ENCODE measurements at places on chromosomes 6 and 20.

- no peak for DNase-seq
These were observed 34.9 kb upstream of the MTHFD1L start for GRCh38 chr6:150830439-150831165.

- no peak for DNase-seq
These were observed 3.7 kb upstream of the SPDEF start for GRCh38 chr6:34559651-34560365.

DNA sequence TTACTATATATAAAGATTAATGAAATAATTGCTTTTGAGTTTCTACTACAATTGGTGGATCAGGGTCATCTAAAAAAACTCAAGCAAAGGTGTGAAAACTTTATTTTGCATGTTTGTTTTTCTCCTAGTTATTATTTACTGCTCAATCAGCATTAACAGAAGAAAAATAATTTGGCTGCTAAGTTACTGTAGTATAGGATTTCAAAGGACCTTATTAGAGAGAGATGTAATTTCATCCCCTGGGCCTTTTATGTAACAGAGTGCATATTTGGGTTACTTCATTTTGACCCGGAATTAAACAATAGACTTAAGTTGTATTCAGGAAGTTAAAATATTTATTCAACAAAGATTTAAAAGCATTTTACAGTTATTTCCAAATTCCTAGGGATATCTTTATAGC is 49.8 kb downstream of the EYA4 start:
- no peak for DNase-seq

- peak; percentile 75 for DNase-seq
These were observed 539 bp downstream of the CDYL start for GRCh38 chr6:4776493-4777393.

DNA sequence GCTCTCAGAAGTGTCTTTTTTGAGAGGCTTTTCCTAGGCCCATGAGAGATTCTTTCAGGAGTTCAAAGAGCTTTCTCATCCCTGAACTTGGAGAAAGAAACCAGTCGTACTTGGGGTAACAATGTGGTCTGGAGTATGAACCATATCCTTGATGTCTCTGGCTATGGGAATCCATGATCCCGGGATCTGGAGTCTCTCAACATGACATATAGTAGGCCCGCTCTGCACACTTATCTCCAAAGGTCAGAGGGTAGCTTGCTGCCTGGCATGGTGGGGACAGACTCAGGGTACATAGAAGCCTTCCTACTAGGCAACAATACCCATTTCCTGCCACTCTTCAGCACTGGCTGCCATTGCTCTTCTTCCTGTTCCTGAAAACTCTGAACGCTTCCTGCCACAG is 42.2 kb upstream of the NFATC2 start:
- DNase-seq = no peak

DNA sequence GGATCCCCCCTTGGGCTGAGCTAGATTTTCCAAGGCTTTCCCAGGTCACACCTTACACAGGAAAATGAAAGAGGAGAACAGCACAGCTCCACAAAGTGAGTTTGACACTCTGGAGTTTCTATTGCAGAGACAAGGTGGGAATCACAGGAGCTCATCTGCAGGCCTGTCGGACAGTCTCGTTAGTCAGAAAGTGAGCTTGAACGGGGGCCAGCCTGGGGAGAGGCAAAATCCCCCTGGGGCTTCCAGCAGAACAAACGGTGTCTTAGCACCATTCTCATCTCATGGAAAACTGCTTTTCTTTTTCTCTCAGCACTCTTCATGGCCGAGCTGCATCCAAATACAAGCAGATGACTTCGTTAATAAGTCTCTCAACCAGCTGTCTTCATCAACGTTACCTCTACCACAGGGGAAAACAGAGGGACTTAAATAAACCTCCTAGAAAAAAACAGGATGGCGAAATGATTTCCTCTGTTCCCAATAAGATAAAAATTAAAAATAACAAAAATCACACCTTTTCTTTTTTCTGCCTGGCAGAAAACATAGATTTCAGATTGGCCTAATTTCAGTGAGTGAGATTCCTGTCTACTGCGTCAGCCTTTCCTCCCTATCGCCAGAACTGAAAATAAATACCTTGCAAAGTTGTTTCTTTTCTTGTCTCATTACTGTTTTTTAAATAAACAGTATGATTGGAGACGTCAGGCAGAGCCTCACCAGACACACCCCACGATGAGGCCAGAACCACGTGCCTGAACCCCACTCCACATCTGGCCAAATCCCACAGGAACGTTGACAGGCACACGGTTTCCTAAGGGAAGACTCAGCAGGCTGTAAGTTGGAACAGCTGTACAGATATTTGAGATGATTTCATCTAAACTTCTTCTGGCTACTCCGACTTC is 219.0 kb downstream of the TTLL2 start:
- DNase-seq = no peak

GRCh38 chr6:73182021-73182607 is 43.2 kb downstream of the KHDC1L start:
- no peak for DNase-seq

DNA sequence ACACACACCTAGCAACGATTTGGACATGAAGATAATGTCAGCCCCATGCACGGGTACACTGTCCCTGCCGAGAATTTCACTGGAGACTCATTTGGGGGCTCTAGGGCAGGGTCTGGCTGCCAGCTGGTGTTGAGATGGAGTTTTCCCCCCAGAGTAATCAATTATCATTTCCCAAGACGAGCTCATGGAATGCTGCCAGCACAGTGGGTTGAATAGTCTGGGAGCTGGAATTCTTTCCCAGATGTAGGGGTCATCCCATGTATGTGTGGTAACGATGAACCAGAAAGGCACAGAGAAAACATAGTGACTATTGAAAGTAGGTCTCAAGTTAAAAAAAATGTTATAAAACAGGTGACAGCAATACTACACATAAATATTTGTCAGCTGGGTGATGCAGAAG is 579.9 kb downstream of the MAFB start:
- DNase-seq = no peak

DNA sequence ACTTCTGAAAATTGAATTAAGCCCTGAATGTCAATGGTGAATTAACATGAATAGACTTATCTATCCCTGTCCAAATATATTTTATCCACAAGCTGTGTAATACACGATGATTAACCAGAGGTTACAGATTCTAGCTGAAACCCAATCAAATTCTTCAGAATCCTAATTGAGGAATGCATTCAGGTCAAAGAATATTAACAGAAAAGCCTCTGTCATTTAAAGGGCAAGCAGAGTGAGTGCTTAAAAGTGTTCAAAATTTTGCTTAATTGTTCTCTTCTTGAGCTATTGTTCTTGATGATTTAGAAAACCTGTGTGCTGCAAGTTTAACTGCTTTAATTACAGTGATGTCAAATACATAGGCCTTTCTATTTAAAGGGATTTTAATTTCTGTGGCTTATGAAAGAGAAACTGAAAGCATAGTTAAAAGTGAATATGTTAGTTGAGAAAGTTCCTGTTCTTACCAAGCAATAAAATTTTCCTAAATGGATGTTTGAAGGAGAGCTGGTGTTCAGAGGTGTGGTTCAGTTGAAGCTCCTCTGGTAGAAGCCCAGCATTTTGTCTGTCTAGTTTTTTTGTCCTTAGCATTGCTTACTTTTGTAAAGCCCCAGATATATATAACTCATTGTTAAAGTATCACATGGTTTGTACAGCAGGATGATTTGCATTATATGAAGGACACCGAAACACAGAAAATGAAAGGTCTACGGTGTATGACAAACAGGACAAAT is 466.3 kb upstream of the PLCB4 start:
- no peak for DNase-seq

- no peak for DNase-seq
These were observed 190.4 kb downstream of the DOK5 start for GRCh38 chr20:54665812-54666211.

DNA sequence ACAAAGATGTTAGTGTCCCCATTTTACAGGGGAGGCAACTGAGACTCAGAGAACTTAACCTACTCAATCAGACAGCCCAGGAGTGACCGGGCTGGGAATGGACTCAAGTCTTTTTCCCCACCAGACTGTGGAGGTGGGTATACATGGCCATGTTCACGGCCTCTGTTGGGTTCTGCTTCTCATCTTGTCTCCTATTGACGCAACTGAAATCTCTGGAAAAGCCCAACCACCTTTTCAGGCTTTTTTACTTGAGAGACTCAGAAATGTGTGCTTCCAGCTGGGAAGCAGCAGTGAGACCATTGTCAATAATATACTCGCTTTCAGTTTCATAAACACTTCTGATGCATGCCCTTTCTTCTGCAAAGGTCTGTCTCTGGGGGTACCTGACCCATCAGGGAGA is 70.7 kb downstream of the SOBP start:
- DNase-seq = no peak

DNA sequence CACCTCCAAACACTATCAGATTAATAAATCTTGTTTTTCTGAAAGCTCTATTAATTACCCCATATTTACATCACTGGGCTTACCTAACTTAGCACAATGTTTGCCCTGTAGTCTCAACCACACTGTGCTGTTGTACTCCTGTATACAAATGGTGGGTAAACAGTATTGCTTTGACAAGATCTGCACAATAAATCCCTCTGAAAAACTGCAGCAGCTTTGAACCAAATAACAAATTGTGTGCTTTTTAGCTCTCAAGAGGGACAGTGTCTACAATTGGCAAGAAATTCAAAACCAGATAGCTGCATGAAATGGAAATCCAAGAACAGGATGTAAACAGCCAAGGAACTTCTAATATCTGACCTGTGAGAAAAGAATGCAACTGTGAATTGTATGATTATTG is 10.4 kb downstream of the KIF6 start:
- no peak for DNase-seq

- DNase-seq = no peak
These were observed 44.2 kb upstream of the PDE10A start for GRCh38 chr6:165707067-165707853.

GRCh38 chr6:78363688-78364087 is 503.7 kb upstream of the IRAK1BP1 start:
- no peak for DNase-seq

- no peak for DNase-seq
These were observed 112.8 kb upstream of the INSM1 start for GRCh38 chr20:20255099-20255498.

DNA sequence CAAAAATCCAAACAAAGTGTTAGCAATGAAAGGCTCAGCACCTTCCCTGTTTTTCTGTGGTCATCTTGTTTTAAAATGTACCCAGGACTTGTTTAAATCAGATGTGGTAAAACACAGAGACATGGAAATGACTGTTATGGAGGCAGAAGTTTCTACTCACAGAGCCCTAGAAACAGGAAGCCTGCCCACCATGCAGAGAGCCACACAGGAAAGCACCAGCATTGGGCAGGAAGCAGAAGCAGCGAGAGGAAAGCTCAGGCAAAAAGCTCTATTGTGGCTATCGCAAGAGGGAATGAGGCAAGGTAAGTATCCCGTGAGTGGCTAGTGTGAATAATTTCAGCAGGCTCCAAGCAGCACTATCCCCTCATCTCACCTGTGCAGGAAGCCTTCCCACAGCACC is 42.8 kb downstream of the GPR6 start:
- DNase-seq = no peak

- no peak for DNase-seq
These were observed 80.0 kb upstream of the RPS6KA2 start for GRCh38 chr6:166707045-166707444.

DNA sequence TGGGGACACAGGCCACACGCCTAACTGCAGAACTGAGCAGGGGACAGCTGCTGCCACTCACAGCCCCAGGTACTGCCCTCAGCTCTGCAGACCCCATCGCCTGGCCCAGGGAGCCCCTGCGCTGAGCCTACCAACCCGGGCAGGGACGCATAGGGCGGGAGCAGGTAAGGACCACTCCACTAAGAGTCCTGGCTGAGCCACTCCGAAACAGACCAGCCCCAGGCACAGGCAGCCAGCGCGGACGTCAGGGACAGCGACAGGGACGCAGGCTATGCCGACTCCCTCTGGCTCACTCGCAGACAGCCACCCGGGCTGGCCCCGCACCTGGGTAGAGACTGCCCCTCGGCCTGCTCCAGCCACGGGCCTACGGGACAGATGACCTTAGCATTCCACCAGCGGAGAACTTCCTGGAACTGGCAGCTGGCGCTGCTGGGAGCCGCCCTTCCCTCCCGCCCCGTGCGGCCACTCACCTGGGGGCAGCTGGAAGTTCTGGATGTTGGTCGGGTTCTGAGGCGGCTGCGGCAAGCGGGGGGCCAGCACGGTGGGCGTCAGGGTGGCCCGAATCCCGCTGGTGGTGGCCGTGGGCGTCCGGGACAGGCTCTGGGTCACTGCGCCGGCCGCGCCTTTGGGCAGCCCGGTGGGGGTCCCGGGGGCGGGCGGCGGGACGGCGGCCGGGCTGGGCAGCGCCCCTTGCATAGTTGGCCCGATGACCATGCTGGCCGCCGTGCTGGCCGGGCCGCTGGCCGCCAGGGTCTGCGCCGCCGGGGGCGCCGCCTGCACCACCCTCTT is 1.5 kb downstream of the TAF4 start:
- peak; percentile 63 for DNase-seq

- DNase-seq = no peak
These were observed 79.6 kb downstream of the IPCEF1 start for GRCh38 chr6:154276810-154277628.

GRCh38 chr6:157133856-157134255 is 189.5 kb downstream of the TMEM242 start:
- no peak for DNase-seq

DNA sequence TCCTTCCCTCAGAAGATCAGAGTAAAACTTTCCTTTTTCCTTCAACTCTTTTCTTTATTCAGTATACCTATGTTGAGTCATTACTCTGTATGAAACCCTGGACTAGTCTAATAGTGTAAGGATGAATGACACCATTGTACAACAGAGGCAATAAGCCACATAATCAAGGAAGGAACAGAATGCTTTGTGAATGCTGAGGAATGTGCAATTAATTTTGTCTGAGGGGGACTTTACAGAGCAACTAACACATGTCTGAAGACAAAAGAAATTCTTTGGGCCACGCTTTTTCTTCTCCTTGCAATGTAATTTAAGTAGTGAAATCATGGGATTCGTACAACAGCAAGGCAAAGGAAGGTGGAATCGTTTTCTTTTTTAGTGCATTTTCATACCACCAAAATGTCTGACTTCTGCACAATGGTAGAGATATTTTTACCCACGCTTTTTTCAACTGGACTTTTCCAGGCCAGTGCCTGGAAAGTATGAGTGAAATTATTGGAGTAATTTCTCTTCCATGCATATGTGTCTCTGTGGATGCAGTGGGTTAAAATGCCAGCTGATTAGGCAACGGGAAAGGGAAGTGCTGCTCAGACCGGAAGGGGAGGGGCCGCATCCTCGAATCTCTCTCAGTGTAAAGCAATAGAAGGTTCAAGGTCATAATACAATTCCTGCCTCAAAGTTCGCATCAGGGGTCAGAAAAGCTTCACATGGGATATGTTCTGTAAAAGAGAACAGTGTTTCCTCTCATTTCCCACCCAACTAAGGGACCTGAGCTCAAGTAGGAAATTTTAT is 89.9 kb upstream of the MTHFD1L start:
- no peak for DNase-seq

GRCh38 chr6:408599-409102 is 17.1 kb downstream of the IRF4 start:
- no peak for DNase-seq

GRCh38 chr6:1311400-1312202 is at the start of gene FOXQ1:
TSS of gene FOXQ1 (plus strand) at chr6:1312098. CDS start at chr6:1312705, 607 bp downstream.
- DNase-seq = no peak

- DNase-seq = no peak
These were observed 447.3 kb downstream of the MAFB start for GRCh38 chr20:40241596-40242343.
